Smooth muscle cell of bladder (primary cell): ENCODE measurements at places on chromosomes 12 and 14. TPM values are rescaled to one million over a fixed set of nuclear protein-coding genes. Genes with fewer than 3 reads are reported as not detected.

The CKAP4 gene
- 228 and 312 TPM in 2 replicates for total RNA-seq

The PTGES3 gene
- 33.1 and 48.4 TPM in 2 replicates for total RNA-seq

The ADAMTS20 gene
- total RNA-seq = under 0.01 TPM in 1 of 2 replicates, not detected in the other

The ZNF219 gene
- 1.8 and 2.6 TPM in 2 replicates for total RNA-seq

The KRT2 gene
- not detected in 2 replicates for total RNA-seq

The C14orf132 gene
- 13.5 and 13.7 TPM in 2 replicates for total RNA-seq

The ZC2HC1C gene
- 0.57 and 1.1 TPM in 2 replicates for total RNA-seq

The POTEG gene
- total RNA-seq = not detected in 2 replicates

The PDZRN4 gene
- total RNA-seq = 0.09 and 0.14 TPM in 2 replicates

The TAMALIN gene
- 6.5 and 8.3 TPM in 2 replicates for total RNA-seq

The FITM1 gene
- under 0.01 TPM in 1 of 2 replicates, not detected in the other for total RNA-seq

The TAS2R9 gene
- not detected in 2 replicates for total RNA-seq

The TAS2R30 gene
- 2.9 and 3.3 TPM in 2 replicates for total RNA-seq

The ACSM4 gene
- total RNA-seq = not detected in 2 replicates

The BDKRB2 gene
- total RNA-seq = 38.6 and 68.3 TPM in 2 replicates

The CIROP gene
- total RNA-seq = under 0.01 and 0.18 TPM in 2 replicates

The SLIRP gene
- total RNA-seq = 168 and 174 TPM in 2 replicates

The AREL1 gene
- total RNA-seq = 23.5 and 24.4 TPM in 2 replicates

The PLEKHH1 gene
- 0.14 and 0.18 TPM in 2 replicates for total RNA-seq

The TAS2R31 gene
- total RNA-seq = 2.4 and 3.7 TPM in 2 replicates

The TULP3 gene
- 22.3 and 22.8 TPM in 2 replicates for total RNA-seq

The ESPL1 gene
- total RNA-seq = 0.46 and 1.00 TPM in 2 replicates

The RTL1 gene
- not detected in 2 replicates for total RNA-seq

The PIWIL1 gene
- total RNA-seq = not detected in 2 replicates

The P2RX2 gene
- not detected in 2 replicates for total RNA-seq

The AHNAK2 gene
- 59.3 and 96.1 TPM in 2 replicates for total RNA-seq

The TMTC1 gene
- 83.5 and 88.6 TPM in 2 replicates for total RNA-seq

The TMEM179 gene
- total RNA-seq = 0.14 TPM in 1 of 2 replicates, not detected in the other

The ADSS1 gene
- total RNA-seq = 5.3 and 6.5 TPM in 2 replicates

The PRB2 gene
- total RNA-seq = not detected in 2 replicates

The GAS2L3 gene
- total RNA-seq = 5.3 and 6.3 TPM in 2 replicates

The DCAF11 gene
- 50.9 and 53.0 TPM in 2 replicates for total RNA-seq

The MYL6B gene
- 94.5 and 122 TPM in 2 replicates for total RNA-seq

The NOC4L gene
- 6.0 and 8.3 TPM in 2 replicates for total RNA-seq

The PAX9 gene
- total RNA-seq = 0.09 TPM in 1 of 2 replicates, not detected in the other

The KRT72 gene
- total RNA-seq = not detected in 2 replicates

The ENDOU gene
- total RNA-seq = not detected in 2 replicates

The ACTR6 gene
- total RNA-seq = 14.2 and 15.4 TPM in 2 replicates

The PTGER2 gene
- 6.6 and 8.4 TPM in 2 replicates for total RNA-seq

The FOXA1 gene
- 0.09 TPM in 1 of 2 replicates, not detected in the other for total RNA-seq

The TMEM132D gene
- total RNA-seq = under 0.01 TPM in 1 of 2 replicates, not detected in the other

The RIMBP2 gene
- total RNA-seq = under 0.01 and 0.18 TPM in 2 replicates

The IFNG-AS1 gene
- total RNA-seq = not detected in 2 replicates

The EIF2S1 gene
- total RNA-seq = 187 and 238 TPM in 2 replicates

The ANKRD13A gene
- total RNA-seq = 81.1 TPM in 2 replicates

The SLCO1B3 gene
- not detected in 2 replicates for total RNA-seq

The PRH2 gene
- 0.14 and 0.18 TPM in 2 replicates for total RNA-seq
